ENCODE measurements at places on chromosomes 4 and X. TPM values are rescaled to one million over a fixed set of nuclear protein-coding genes. Genes with fewer than 3 reads are reported as not detected.
A peak's percentile ranks its signal among the peaks of the same experiment; 100 is the strongest.

ARHGAP36 gene
- not detected for total RNA-seq

- no peak for DNase-seq
These were observed 57.7 kb upstream of the PDLIM3 start for GRCh38 chr4:185592845-185593488.

CT45A10 gene
- not detected for total RNA-seq

TSPAN6 gene
- not detected for total RNA-seq

ANOS1 gene
- total RNA-seq: not detected

GRCh38 chr4:150682126-150682525 is 100.2 kb downstream of the MAB21L2 start:
- no peak for DNase-seq

- no peak for DNase-seq
These were observed 214.6 kb upstream of the FAM241A start for GRCh38 chr4:111930659-111931058.

DNA sequence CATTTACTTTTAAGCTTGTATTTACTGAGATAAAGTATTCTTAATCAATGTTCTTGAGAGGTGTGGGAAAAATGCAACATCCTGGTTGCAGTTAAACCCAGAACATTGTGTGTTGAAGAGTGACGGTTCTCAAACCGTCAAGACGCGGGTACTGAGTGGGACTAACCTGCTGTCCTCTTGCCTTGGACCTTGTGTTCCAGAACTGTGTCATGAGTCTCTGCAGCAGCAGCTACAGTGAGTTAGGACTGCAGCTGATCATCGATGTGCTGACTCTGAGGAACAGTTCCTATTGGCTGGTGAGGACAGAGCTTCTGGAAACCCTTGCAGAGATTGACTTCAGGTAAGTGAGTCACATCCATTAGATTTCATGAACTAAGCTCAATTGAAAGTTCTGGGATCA is 59.7 kb downstream of the HTT start:
- DNase-seq: no peak

DNA sequence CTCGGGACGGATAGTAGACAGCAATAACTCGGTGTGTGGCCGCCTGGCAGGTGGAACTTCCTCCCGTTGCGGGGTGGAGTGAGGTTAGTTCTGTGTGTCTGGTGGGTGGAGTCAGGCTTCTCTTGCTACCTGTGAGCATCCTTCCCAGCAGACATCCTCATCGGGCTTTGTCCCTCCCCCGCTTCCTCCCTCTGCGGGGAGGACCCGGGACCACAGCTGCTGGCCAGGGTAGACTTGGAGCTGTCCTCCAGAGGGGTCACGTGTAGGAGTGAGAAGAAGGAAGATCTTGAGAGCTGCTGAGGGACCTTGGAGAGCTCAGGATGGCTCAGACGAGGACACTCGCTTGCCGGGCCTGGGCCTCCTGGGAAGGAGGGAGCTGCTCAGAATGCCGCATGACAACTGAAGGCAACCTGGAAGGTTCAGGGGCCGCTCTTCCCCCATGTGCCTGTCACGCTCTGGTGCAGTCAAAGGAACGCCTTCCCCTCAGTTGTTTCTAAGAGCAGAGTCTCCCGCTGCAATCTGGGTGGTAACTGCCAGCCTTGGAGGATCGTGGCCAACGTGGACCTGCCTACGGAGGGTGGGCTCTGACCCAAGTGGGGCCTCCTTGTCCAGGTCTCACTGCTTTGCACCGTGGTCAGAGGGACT is 5.7 kb upstream of the MSANTD1 start:
- DNase-seq: peak; percentile 5

DNA sequence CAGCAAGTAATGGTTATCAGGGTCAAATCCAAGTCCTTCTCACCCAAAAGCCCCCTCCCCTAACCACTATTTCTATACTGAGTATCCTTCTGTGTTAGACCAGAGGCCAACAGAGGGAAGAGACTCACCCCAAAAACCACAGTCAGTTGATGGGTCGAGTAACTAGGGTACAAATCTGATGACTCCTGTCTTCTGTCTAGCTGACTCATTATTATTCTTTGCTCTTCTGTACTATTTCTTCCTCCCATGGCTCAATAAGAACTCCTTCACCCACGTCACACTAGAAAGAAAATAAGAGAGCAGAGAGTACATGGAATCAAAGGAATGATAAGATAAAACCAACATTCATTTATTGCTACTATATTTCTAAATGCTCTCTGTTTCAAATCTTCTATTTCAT is 2.0 kb downstream of the RAB40A start:
- DNase-seq: no peak

DNA sequence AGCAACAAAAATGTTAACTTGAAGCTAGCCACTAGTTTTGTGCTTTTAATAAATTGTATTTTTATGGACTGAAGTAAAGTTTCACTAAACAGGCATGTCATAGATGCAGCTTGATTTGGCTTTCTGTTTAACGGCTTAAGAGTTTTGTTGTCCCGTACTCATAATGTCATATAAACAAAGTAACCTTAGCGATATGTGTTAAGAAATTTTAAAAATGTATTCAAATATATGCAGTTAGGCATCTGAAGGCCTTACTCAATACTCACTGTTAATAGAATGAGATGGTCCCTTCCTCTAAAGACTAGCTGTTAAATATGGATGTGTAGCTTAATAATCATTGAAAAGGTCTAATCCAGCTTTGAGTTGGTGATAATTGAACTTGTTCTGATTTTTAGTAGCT is 1.0 kb upstream of the SCLT1 start:
- no peak for DNase-seq

DNA sequence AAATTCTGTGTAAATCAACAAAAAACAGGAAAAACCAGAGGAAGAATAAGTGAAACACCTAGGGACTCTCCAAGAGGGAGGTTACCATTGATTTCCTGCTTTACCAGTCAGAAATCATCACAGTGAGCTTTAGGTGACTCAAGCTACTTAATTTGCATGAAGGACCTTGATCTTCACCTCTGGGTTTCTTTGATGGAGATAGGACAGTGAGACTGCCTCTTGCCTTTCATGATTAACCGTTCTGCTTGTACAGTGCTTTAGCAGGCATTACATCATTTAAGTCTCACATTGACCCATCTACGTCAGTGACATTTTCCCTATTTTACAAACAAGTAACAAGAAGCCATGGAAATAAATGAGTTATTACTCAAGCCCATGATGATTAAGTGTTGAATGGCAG is 3.4 kb upstream of the GK start:
- peak; percentile 21 for DNase-seq

GRCh38 chrX:136493011-136493410 is 4.4 kb upstream of the HTATSF1 start:
- no peak for DNase-seq

DNA sequence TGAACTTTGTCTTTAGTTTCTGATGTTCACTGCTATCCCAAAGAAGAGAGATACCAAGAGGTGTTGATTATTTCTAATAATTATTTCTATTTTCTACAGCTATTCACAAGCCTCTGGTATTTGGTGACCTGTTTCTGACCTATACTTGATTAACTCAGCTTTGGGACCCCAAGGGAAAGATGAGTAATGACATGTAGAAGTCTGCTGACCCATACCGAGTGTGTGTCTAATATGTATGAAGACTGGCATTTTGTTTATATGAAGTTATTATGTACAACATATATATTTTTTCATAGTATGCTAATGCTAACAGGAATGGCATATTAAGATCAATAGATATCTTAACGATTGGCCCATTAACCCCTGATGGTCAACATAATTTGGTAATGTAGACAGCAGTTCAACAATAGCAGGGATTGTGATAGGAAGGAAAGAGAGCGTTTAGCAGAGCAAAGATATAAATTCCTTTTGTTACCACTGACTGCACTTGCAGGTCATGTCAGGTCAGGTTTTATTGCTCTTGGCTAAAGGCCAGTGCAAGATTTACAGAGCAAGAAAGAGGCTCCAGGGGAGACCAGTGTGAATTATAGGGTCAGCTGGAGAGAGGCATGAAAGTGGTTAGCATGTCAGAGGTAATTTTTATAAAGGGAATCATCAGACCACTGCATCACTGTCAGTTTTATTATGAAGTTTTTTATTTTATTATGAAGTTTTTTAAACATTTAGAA is 94.7 kb upstream of the DIPK2B start:
- no peak for DNase-seq

HERC6 gene
- 6.0 TPM for total RNA-seq

DNA sequence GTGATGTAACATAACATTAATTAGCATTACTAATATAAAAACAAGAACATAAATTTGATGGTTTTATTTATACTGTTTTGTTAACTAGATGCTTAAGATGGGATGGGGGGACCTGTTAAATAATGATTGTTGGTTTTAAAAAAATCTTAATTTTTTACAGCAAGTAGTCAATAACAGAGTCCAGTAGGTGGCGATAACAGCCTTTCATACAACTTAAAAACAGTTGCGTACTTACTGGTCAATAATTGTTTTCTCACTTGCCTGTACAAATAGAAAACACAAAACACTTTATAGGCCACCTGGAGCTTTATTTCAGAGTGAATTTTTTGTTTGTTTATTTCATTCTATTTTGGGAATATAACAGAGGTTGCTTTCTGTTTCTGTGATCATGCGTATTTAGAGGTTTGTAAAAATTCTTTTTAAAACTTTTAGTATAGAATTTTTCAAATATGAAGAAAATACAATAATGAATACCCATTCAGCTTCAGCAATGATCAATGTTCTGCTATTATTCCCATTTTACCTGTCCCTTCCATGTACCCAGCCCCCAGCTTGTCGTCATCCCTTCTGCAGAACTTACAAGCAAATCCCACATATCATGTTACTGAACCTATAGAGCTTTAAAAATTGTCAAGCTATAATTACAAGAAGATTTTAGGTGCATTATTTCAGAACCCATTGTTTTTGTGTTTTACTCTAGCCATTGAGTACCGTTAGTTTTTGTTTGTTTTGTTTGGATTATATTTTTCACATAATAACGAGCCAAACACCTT is 97.1 kb downstream of the MRPL1 start:
- DNase-seq: no peak

GRCh38 chr4:184891816-184892397 is 66.1 kb upstream of the ACSL1 start:
- DNase-seq: no peak

DNA sequence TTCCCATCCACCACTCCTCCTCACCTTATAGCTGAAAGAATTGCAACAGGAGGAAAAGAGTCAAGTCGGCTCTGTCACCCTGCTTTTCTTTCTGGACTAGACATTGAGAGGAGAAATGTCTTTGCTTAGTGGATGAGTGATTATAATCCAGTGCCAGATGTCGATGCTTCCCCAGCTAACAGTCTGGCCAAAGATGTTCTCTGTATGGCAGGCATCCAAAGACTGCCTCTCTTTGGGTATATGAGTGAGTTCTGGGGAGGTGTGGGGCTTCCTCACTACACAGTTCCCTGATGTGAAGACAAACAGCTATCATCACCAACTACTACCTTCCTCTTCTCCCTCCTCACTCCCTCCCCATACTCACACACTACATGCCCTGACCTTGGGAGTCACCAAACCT is 90.9 kb downstream of the COMMD8 start:
- DNase-seq: no peak

DNA sequence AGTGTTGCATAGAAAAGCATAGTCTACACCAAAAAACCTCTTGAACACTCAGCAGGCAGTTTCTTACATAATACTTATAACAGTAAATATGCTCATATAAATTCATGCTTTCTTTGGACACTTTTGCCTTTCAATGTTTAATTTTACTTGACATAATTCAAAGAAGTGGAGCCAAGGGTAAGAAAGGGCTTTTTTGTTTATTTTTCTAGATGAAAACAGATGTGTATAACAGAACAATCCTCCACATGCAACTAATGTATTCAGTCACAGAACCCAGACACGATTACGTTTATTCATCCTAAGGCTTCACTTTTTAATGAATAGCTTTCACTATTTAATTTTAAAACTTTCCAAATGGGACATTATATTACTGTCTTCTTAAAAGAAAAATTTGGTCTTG is 58.0 kb upstream of the PTPN13 start:
- DNase-seq: no peak

- no peak for DNase-seq
These were observed 106.2 kb upstream of the SLC34A2 start for GRCh38 chr4:25549413-25549812.

GRCh38 chr4:142307857-142308256 is 538.2 kb downstream of the INPP4B start:
- DNase-seq: no peak

- DNase-seq: no peak
These were observed 44.2 kb upstream of the RASSF6 start for GRCh38 chr4:73664470-73664869.

TREX2 gene
- 0.83 TPM for total RNA-seq

ANAPC10 gene
- 32.1 TPM for total RNA-seq

NPY2R gene
- total RNA-seq: not detected

GRCh38 chr4:165288639-165289422 is 38.6 kb upstream of the MSMO1 start:
- no peak for DNase-seq

PAGE1 gene
- total RNA-seq: not detected

DNA sequence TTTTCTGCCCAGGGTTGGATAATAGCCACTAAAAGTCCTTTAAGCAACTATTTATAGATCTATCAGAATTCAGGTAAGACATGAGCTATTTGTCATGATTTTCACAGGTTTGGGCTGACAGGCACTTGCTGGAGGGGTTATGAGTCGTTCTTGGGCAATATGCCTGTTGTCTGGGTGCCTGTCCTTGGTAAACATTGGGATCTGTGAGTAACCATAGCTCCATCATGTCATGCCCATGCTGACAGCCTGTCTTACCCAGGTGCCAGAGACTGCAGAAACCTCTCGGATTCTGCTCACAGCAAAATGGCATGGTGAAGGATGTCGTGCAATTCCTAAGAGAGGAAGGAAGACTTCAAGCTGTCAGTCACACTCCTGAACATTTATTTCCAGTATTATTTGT is 116.0 kb upstream of the PUDP start:
- no peak for DNase-seq

GRCh38 chrX:124383354-124383753 is 37.0 kb downstream of the SH2D1A start:
- DNase-seq: no peak

BST1 gene
- total RNA-seq: 0.93 TPM

- DNase-seq: no peak
These were observed 21.5 kb downstream of the SORCS2 start for GRCh38 chr4:7213807-7214206.

All from activated T-helper 1 cell treated with anti-CD3 and anti-CD28 coated beads, Interleukin-12 subunit alpha, Interleukin-12 subunit beta, Interleukin-2, Interleukin-4 antibody, amounts not matched to agents 30 ng/mL and 10 ng/mL and 1 ng/mL, durations not matched to agents 14 hours and 24 hours and 36 hours (primary cell).